Lung microvascular endothelial cell (primary cell): ENCODE measurements at places on chromosomes 1 and 21.

GRCh38 chr1:216462066-216462775, 39.0 kb upstream of the USH2A start:
- DNase-seq, result no peak

GRCh38 chr1:98373056-98373455, 288.5 kb upstream of the SNX7 start:
- no peak for DNase-seq

DNA sequence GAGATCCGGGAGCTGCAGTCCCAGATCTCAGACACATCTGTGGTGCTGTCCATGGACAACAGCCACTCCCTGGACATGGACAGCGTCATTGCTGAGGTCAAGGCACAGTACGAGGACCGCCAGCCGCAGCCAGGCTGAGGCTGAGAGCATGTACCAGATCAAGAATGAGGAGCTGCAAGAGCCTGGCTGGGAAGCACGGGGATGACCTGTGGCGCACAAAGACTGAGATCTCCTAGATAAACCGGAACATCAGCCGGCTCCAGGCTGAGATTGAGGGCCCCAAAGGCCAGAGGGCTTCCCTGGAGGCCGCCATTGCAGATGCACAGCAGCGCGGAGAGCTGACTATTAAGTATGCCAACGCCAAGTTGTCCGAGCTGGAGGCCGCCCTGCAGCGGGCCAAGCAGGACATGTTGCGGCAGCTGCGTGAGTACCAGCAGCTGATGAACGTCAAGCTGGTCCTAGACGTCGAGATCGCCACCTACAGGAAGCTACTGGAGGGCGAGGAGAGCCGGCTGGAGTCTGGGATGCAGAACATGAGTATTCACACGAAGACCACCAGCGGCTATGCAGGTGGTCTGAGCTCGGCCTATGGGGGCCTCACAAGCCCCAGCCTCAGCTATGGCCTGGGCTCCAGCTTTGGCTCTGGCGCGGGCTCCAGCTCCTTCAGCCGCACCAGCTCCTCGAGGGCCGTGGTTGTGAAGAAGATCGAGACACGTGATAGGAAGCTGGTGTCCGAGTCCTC, 25.5 kb downstream of the ETV3L start:
- DNase-seq, result peak; percentile 81

DNA sequence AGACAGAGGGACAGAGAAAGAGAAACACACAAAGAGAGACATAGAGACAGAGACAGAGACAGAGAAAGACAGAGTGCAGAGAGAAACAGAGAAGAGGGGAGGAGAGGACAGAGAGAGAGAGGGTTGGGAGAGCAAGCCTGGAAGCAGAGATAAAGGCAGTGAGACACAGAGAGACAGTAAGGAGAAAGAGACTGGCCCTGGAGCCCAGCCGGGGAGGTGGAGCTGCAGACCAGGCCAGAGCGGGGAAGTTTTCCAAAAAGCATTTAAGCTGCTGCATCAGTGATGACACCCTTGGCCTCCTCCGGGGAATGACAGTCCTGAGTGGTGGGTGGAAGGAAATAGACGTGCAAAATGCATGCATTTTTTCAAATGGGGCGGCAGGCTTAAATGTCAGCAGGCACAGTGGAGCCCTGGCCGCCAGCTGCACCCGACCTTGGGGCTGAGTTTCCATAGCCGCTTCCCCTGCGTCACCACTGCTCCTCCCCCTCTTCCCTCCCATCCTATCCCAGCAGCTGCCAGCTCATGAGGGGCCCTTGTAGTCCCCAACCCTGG, 95.4 kb upstream of the KLHDC7A start:
- DNase-seq, result peak; percentile 23

- DNase-seq, result no peak
Observed at GRCh38 chr1:12161324-12161661, 5.5 kb upstream of the TNFRSF1B start.

DNA sequence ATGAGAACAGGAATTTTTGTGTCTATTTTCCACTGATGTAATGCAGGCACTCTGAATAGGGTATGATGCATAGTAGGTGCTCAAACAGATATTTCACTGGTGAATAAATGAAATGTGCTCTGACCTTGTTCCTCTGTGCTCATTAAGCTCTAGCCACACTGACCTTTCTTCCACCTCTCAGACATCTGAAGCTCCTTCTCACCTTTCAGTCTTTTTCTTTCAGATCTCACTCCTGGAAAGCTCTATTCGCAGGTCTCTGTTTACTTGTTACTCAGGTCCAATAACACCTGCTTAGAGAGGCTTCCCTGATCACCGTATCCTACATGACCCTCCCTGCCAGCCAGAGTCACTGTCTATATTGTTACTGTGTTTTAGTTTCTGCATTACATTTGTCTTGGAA, 59.2 kb upstream of the IVNS1ABP start:
- no peak for DNase-seq

GRCh38 chr1:100767176-100767890, 47.8 kb downstream of the VCAM1 start:
- peak; percentile 39 for DNase-seq

DNA sequence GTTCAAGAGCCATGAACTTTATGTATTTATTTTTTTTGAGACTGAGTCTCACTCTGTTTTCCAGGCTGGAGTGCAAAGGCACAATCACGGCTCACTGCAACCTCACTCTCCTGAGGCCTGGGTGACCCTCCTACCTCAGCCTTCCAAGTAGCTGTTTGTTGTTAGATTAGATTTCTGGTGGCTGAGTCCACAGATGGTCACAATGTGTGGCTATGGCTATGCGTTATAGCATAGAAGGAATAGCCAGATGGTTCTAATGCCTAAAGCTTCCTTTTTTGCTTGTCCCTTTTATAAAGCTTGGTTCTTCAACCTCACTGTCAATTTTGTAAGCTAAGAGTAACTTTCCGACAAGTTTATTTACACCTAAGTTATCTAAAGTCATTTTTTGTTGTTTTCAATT, 62.3 kb upstream of the FMN2 start:
- DNase-seq, result no peak

- peak; percentile 70 for DNase-seq
Observed at GRCh38 chr1:70685300-70686286, 274.5 kb downstream of the CTH start.

- peak; percentile 59 for DNase-seq
Observed at GRCh38 chr1:152034654-152035538, 1.9 kb downstream of the S100A11 start.

DNA sequence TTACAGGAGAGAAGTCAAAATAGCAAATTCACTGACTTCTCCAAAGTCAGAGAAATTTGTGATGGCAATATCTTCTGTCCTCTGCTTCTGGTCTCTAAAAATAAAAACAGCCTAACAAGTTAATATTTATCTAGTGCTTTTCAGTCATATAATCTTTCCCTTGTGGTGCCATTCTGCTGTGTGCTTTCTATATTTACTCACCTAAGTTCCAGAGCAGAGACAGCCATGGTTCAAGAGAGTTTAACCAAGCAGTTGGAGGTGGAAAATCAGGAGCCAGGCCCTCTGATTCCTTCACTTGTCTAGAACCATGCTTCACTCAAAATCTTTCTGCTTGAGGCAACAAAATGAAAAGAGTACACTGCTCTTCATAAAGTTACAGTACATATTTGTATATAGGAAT, 39.3 kb downstream of the BRINP2 start:
- DNase-seq, result no peak

- no peak for DNase-seq
Observed at GRCh38 chr1:107058245-107059032, 2.0 kb downstream of the PRMT6 start.

DNA sequence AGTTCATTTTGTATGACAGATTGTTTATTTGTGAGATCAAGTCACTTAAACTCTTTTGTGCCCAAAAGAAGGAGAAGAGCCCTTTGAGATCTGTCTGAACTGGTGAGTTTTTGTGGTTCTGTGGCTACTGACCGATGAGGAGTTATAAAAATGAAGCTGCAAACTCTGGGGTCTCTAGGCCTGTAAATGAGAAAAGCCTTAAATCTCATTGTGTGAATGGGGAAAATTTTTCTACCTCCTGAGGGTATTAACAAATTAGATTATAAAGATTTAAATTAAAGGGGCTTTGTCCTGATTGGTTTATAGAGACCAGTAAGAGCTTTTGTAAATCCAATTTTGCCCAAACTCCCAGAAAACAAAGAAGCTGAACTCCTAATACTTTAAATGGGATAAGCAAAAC, 9.7 kb upstream of the KLF17 start:
- no peak for DNase-seq

GRCh38 chr21:41432562-41433460, 6.8 kb downstream of the MX1 start:
- DNase-seq, result no peak

DNA sequence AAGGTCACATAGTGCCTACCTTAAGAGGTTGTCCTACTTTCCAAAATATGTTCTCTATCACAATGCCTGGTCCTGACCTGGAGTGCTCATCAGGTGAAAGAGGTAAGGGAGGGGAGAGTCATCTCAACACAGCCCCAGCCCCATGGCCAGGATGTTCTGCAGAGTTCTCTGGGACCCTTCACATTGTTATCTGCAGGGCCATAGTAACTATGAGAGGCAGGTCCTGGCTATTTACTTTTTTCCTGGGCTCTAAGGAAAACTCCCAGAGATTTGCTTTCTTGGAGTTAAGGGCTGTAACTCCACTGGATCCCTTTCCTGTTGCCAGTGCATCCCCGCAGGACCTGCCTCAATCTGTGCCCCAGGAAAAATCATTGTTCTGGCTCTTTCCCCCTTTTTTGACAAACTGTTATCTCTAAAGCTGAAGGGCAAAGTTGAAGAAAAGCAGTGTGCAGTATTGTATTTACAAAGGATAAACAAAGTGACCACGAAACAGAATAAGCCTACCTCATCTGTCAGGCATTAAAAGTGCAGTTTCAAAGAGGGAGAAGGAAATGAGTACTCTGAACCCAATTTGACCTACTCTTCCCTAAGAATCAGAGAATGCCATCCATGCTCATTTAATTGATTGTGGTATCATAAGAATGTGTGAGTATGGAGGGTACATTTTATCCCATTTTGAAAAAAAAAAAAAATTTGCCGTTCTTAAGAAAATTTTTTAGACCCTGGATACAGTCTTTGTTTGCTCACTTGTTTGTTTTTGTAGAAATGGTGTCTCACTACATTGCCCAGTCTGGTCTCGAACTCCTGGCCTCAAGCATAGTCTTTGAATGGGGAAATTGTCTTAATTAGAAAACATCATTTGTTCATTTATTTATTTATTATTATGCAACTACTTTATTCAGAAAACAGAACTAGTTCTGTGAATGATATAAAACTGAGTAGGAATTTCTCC, 149.6 kb downstream of the RHOU start:
- DNase-seq, result no peak

GRCh38 chr1:208043691-208044181, 132.8 kb upstream of the CD34 start:
- no peak for DNase-seq

DNA sequence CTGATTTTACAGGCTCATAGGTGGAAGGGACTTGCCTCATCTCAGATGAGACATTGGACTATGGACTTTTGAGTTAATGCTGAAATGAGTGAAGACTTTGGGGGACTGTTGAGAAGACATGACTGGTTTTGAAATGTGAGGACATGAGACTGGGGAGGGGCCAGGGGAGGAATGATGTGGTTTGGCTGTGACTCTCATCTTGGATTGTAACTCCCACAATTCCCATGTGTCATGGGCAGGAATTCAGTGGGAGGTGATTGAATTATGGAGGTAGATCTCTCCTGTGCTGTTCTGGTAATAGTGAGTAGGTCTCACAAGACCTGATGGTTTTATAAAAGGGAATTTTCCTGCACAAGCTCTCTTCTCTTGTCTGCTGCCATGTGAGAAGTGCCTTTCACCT, 20.8 kb downstream of the SCYL3 start:
- DNase-seq, result no peak

DNA sequence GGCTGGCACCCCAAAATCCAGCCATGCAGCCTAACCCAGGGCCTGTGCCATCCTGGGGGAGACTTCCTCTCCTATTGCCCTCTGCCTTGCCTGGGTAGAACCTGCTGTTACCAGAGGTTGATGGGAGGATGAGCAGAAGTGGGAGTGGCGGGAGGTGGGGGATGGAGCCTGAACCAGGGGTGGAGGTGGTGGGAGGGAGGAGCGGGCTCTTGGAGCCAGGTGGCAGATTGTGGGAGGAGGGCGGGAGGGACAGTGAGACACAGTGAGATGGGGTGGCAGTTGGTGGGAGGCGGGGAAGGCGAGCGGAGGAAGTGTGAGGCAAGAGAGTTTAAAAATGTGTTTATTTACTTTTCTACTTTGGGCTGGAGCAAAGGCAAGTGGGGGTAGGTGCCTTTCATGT, 87.3 kb downstream of the KCNJ6 start:
- no peak for DNase-seq

- DNase-seq, result peak; percentile 46
Observed at GRCh38 chr1:221543529-221544120, 198.3 kb downstream of the DUSP10 start.

DNA sequence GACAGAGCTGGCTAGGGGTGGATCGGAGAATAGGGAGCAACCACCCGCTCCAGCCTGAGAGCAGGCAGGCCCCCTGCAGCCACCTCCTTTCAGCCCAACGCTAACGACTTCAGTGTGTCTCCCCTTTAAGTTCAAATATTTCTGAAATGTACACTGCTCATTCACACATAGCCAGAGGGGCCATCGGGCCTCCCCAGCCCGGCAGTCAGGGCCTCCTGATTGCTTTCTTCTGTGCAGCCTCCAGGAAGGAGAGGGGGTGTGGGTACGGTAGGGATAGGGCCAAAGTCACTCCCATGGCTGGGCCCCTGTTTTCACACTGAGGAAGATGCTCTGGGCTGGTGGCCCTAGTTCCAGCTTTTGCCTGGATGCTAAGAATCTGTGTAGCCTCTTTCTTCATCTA, 64.8 kb downstream of the EPHB2 start:
- no peak for DNase-seq

DNA sequence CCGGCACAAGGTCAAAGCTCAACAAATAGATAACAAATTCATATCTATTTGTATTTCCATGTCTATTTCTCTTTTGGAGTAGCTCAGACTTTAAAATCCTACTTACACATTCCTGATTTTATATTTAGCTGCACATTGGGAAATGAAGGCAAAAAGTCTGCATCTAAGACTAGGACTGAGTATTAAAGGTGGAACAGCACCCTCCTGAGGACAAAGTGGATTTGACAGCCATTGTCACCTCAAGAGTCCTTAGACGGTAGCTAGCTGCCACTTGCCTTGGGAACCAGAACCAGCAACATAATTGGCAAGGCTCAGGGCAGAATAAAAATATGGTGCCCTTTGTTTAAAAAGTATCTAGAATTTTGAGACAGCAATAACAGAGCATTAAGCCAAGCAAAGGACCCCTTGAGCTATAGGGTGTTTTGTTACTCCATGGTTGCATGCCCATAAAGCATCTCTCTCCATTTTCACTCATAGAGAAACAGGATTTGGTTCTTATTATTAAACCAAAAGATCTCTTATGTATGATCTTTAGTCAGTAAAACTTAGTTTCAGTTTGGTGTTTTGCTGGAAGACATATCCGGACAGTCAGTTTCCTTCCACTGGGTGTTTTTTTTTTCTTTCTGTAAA, 30.0 kb upstream of the SGIP1 start:
- peak; percentile 66 for DNase-seq

DNA sequence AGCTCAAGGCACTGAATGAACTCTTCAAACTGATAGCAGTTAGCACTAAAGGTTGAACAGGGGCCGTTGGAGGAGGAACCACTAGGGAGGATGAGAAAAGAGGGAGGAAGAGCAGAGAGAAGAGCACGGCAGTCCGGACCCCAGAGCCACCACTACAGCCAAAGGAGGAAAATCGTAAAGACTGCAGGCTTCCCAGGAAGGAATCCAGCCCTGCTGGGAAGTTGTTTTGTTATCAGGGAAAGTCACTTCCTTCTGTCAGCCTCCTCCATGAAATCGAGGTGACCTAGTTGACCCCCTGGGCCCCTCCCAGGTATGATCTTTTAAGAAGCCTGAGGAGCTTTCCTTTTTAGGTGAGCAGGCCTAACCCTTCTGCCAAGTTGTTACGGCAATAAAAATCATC, 88.2 kb downstream of the PBX1 start:
- DNase-seq, result no peak

- DNase-seq, result no peak
Observed at GRCh38 chr1:164452549-164452948, 106.4 kb upstream of the PBX1 start.
